ENCODE measurements at places on chromosomes 3 and 15.

DNA sequence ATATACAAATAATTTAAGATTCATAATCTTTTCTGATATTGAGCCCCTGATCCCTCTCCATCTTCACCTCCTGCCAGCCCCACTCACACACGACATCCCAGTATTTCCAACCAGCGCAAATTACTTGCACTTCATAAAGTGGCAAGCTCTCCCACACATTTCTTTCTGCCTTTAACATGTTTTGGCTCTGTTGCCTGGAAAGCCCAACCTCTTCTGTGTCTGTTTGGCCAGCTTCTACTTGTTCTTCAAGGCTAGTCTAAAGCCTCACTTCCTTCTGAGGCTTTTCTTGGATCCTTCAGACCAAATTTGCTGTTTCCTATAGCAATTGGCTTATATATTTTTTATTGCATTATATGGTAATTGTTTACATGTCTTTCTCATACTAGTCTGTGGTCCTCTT lies 5.1 kb upstream of the TM6SF1 start:
- DNase-seq, result no peak

- no peak for DNase-seq
Observed at GRCh38 chr3:119967353-119968006, 126.8 kb downstream of the GSK3B start.

GRCh38 chr15:52417957-52418356 lies 110.7 kb downstream of the MYO5A start:
- DNase-seq, result no peak

DNA sequence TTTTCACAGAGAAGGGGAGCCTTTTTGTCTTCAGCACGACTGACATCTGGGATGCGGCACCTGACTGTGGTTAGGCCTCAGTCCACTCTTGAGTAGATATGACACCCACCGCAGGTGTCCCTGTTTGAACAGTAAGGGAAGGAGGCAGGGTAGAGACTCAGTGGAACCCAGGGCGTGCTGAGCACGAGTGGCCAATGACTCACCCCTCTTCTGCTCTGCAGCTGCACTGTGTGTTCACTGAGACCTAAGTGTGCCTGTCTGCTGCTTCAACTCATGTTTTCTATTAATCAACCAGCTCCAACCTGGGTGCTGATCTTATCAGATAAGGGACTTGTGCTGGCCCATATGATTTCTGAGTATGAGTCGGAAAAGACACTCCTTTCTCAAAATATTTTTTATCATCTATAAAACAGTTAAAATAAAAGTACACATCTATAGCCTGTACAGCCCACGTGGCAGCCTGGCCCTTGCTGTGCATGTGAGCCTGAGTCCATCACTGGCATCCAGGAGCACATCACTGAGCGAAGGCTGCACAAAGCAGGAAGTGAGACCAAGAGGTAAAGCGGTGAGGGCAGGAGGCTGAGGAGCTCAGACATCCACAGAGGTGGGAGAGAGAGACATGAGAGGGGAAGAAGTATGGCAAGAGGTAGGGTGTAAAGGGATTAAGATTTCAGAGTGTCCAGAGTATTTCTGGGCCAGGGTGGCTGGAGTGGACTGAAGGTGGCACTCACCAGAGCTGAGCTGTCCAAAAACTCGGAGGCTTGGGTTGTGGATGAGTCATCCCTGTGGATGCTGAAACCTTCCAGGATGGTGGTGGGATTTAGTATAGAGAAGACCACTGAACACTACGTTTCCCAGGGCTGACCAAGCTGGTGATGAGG lies 49.2 kb downstream of the SLC41A3 start:
- DNase-seq, result no peak

GRCh38 chr3:130543322-130543721 lies 26.3 kb downstream of the COL6A6 start:
- no peak for DNase-seq

- DNase-seq, result no peak
Observed at GRCh38 chr15:66707310-66708082, 5.5 kb downstream of the SMAD6 start.

- DNase-seq, result no peak
Observed at GRCh38 chr15:101810876-101811275, 1.1 kb upstream of the OR4F15 start.

- DNase-seq, result no peak
Observed at GRCh38 chr3:113261626-113262303, 50.4 kb downstream of the BOC start.

DNA sequence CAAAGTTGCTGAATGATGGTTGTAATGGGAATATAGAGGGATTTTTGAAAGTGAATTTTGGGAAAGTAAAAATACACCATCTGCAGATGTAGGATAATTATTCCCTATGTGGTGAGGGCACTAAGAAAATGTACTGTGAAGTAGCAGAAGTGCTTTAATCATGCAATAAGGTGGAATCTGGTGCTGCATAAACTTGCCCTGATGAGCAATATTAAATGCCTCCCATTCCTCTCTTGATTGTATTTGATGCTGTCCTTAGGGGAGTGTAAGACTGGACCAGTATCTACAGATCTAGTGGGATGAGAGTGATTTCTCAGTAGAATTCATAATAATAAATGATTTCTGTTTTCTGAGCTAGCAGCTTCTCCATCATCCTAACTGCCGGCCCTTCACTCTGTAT lies 47.7 kb upstream of the ATP2C1 start:
- DNase-seq, result no peak

GRCh38 chr3:88032245-88032644 lies 26.6 kb downstream of the CGGBP1 start:
- DNase-seq, result no peak

DNA sequence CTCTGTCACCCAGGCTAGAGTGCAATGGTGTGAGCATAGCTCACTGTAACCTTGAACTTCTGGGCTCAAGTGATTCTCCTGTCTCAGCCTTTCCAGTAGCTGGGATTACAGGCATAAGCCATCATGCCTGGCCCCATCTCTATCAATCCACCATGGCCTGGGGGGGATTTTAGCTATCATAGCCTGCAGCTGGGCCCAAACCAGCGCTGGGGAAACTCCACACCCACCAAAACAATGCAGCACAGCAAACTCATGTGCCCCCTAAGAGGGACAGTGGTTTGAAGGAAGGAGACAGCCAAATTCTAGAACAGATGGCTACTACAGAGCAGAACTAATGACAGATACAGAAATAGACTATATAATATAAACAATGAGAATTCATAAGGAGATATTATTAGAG lies 13.8 kb upstream of the NSMCE3 start:
- DNase-seq, result no peak

DNA sequence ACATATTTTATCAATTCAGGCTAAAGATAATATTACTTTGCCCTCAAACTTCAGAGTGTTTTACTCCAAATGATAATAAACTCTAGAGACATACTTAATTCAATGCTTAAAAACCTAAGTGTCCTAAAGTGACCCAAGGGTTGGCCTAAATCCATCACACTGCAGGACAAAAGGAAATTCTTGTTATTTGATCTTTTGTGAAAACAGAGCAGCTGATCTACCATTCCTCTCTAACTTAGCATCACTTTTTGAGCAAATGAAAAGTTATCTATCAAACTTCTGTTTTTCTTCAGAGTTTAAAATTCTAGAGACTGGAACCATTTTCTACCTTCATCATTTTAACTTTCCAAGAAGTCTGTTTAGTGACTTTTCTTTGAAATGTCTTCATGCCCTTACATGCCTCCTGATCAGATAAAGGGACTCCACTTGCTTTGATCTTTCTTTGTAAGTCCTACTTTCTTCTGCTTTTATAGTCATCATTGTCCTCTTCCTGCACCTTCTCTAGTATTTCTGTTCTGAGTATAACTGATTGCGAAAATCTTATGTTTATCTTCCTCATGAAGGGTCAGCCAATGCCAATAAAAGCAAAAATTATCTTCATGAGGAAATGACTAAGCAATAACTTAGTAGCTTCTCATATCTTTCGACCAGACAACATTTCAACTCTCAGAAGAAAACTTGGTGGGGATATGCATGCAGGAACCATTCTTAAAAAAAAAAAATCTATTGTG lies 378.7 kb upstream of the TGFBR2 start:
- DNase-seq, result no peak

- DNase-seq, result no peak
Observed at GRCh38 chr3:82157952-82158351, 396.5 kb upstream of the GBE1 start.

DNA sequence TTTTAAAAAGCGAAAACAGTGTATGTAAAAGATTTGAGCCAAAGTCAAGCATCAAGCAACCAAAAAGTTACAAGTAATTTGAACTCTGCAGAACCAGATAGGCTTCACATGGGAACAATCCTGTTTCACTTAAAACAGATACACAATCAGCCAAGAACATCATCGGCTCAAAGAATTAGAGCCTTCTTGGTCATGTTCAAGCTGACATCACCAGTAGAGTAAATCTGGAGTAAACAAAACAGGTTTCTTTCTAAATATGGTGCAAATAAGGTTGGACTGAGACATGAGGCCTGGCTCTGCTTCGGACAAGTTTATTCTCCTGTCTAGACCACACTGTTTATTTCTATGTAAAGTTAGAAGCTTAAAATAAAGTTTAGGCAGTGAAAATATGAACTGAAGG lies 116.0 kb downstream of the GMNC start:
- DNase-seq, result no peak

DNA sequence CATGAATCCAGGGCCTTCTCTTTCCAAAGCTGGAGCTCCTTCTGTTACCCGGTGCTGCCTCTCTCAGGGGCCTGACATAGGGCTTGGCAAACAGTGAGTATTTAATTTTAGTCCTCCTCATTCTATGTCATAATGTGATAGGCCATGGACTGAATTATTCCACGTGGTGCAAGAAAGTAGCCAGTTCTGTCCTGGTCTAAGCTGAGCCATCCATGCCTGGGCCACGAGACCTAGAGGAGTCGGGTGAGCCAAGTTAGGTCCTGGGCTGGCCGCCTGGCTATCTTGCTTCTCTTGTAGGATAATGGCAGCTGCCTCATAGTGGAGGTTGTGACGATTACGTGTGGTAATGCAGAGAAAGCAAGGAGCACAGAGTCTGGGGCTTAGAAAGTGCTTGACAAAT lies 170.6 kb downstream of the FAM43A start:
- no peak for DNase-seq

DNA sequence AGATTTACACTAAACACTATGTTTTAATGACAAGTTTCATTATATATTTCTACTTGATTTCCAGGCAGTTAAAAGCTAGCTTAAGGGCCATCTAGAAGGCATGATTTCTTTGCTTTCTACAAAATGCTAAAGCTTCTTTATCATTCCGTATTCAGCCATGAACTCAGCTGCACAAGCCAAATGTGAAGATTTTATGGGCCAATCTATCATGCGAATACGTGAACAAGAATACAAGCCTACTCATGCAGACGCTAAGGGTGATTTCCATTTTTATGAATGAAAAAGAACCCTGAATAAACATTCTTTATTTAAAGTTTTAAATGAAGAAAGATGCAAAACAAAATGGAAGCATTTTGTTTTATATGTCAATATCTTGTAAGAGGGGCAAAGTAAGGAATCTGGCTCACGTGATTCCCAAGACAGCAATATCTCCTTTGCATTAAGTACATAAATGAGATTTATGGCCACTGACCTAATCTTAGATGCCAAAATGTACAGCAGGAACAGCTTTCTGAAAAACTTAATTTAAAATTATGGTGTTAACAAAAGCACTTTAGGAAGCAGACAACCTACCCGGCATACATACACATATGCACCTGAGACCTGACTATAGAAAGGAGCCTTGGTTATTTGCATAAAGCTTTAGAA lies 215.8 kb downstream of the DPH6 start:
- no peak for DNase-seq

- DNase-seq, result no peak
Observed at GRCh38 chr15:80450811-80451321, 46.7 kb downstream of the ARNT2 start.

DNA sequence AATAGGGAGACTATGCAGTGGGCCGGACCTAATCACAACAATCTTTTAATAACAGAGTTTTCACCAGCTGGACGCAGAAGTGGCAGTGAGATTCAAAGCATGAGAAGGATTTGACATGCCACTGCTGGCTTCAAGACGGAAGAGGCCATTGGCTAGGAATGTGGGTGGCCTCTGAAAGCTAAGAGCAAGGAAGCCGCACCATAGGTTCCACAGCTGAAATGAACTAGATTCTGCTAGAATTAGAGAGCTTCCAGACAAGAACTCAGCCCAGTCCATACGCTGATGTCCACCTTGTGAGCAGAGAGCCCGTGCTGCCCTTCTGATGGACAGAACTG lies 6.9 kb upstream of the NCBP2 start:
- no peak for DNase-seq

DNA sequence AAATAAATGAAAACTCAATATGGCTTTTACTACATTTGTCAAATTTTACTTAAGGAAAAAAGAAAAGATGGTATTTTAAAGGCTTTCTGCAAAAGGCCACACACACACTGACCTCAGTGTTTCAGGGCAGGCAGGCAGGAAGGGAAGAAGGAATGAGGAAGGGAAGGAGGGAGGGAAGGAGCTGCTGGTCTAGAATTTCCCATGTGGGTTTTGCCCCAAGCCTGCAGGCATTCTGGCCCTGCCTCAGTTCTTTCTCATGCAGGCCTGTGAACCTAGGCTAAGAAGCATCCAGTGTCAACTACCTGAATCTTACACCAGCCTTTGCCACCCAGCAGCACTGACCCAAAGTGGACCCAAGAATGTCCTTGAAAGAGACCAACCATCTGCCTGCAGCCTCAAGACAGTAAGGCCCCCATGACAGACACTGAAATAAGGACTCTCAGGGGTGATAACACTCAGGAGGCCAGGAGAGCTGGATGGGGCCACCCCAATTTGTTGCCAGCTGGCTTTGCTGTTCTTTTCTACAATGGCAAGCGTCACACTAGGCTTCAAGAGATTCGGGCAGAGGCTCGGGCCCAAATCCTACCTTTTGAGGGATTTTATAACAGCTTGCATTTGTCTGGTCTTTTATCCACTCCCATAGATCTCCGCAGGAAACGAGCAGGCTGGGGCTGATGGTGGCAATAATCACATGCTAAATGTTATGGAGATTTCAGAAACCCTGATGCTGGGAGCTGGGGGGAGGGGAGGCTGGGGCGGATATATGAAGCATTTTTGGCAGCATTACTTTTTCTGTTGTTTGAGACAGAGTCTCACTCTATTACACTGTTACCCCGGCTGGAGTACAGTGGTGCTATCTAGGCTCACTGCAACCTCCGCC lies 51.4 kb downstream of the XXYLT1 start:
- no peak for DNase-seq
